ENCODE measurements at places on chromosomes 3 and 15.
A peak's percentile ranks its signal among the peaks of the same experiment; 100 is the strongest.

DNA sequence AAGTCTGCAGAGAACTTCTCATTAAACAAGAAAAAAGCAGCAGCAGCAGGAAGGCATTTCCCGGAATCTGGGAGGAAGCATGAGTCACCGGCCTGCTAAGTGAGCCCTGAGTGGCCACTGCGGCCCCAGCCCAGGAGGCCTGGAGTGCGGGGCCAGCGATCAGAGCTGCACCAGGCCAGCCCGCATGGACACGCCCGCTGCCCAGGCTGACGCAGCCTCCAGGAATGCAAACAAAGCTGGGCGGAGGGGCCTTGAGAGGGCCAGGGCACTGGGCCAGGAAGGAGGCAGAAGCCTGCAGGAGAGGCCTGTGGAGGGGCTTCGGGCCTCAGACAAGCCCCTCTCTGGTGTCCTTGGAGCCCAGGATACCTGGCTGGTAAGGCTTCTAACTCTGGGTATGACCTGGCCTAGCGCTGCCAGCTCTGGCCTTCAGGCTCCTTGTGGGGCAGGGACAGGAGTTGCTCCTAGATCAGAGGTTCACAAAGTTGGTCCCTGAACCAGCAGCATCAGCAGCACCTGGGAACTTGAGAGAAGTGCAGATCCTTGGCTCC, 101.2 kb downstream of the SMAD6 start:
- DNase-seq, result no peak

DNA sequence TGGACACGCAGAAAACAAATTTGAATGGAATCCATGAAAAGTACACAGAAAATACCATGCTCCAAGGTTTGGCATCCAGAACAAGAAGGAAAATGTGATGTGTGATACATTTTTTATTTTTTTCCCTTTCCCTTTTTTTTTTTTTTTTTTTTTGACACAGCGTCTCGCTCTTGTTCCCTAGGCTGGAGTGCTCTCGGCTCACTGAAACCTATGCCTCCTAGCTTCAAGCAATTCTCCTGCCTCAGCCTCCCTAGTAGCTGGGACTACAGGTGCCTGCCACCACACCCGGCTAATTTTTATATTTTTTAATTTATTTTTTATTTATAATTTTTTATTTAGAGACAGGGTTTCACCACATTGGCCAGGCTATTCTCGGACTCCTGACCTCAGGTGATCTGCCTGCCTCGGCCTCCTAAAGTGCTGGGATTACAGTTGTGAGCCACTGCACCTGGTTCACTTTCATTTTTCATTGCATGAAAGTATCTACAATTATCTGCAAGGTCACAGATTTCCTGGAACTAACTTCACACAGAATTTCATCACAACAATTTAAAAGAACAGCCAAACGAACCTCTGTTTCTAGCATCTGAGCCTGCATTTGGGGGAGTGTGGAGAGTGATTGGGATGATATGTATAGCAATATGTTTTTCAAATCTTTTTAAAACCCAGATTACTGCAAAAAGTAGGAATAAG, 8.3 kb downstream of the POU1F1 start:
- no peak for DNase-seq

DNA sequence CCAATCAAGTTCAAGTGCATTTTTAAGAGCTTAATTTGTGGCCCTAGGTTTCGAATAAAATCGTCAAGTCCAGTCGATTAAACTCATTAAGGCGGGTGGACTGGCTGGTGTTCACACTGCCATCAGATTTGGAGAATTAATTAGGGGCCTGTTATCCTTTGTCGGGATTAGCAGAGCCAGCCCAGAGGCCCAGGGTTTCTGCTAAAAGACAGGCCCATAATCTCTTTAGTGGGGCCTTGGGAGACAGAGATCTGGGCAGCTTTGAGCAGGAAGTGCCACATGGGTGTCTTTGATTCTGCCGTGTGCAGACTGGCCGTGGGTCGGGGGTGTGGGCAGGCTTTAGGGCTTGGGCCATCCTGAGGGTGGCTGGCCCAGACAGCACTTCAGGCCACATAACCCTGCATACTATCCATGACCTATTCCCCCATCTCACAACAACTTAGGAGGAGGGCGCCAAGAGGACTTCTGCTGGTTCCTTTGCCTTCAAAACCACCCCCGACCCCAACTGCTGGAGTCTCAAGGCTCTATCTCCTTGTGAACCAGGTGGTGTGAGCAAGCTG, 94.7 kb downstream of the PLXNA1 start:
- no peak for DNase-seq

GRCh38 chr3:160830796-160831195, 74.8 kb downstream of the PPM1L start:
- no peak for DNase-seq

DNA sequence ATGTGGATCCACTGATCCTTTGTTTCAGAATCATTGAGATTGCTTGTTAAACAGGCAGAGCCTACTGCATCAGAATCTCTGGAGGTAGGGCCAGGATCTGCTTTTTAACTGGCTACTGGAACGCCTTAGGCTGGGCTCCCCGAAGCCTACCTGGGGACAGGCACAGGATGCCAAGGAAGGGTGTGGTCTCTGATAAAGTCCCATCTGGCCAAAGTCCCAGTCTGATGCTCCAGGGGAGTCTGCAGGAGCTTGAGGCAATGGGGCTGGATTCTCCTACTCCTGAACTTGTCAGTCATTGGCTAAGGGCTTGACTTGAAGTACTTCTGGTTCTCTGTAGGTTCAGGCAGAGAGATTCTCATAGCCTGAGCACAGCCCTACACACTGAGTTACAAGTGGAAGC, 22.4 kb upstream of the CCK start:
- no peak for DNase-seq

GRCh38 chr15:89495638-89496145, 691 bp downstream of the RHCG start:
- DNase-seq, result no peak

DNA sequence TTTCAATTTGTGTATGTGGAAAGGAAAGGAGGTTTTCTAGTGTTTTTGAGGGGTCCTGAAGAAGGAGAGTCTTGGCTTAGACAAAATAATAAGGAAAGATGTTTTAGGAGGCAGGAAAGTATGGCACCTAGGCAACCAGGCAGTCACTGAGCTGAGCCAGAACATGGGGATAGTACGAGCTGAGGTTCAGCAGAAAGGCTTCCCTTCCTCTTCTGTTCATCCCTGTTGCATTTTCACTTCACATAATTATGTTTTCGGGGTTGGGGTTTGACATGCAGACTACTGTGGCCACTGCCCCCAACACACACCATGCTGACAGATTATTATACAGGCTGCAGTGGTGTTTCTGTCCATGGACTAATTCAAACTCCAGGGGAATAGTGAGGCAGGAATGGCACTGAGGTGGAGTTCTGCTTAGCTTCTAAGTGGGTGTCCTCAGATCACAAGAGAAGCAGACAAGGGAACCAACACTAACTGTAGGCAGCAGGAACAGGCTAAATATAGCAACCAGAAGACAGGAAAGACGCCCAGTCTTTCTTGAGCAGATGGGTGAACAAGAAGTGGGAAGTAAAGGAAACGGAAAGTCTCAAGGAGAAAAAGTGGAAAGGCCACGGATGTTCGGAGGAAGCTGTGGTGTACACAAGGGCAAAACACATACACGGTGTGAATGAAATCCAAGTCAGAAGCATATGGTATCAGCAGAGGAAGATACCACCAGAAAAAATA, 305.8 kb downstream of the PLCL2 start:
- DNase-seq, result no peak

DNA sequence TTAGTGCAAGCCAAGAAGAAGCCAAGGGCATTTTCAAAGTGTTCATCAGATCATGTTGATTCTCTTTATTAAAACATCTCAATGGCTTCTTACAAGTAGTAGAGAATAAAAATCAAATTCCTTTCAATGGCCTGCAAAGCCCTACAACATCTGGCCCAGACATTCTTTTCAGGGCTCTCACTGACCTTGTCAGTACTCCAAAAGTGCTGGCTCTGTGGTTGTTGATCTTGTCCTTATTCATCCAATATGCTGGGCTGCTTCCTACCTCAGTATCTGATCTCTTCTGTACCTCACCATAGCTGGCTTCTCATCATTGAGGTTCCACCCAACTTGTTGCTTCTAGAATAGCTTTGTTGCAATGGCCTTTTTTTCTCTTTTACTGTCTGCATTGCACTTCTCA, 74.0 kb upstream of the SAMMSON start:
- DNase-seq, result no peak

- peak; percentile 48 for DNase-seq
Measured at GRCh38 chr3:124834723-124835718, 52.1 kb downstream of the ITGB5 start.

GRCh38 chr15:50135031-50135551, 16.1 kb upstream of the ATP8B4 start:
- peak; percentile 17 for DNase-seq

DNA sequence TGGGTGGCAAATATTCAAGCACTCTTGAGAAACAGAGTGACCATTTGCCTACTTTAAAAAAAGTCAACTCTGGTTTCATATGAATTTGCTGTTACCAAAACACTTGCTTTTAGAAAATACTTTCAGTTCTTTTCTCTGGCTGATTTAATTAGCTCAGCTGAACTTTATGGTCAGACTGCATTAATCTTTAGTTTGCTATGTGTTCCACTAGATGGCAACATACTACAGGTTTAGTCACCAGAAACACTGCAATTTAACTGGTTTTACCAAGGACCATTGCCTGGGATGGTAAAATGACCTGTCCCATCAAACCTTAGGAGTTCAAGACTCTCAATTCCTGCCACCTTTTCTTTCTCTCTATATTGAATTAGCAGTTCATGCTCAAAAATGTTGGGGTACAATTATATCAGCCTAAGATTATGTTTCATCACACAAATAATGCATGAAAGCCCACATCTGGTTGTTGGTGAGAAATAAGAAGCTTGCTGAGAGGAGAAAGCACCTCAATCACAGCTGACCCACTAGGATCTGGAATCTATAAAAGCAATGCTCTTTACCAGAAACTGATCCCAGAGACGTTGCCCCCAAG, 14.2 kb downstream of the EIF4E3 start:
- DNase-seq, result peak; percentile 71

- DNase-seq, result no peak
Measured at GRCh38 chr15:95816591-95816990, 513.9 kb upstream of the NR2F2 start.

- no peak for DNase-seq
Measured at GRCh38 chr15:85709250-85709649, 85.5 kb downstream of the KLHL25 start.

- no peak for DNase-seq
Measured at GRCh38 chr3:123730829-123731228, 146.0 kb upstream of the HACD2 start.

GRCh38 chr3:123447749-123448517, 957 bp downstream of the ADCY5 start:
- peak; percentile 13 for DNase-seq

GRCh38 chr15:33149919-33150318, 44.6 kb downstream of the FMN1 start:
- no peak for DNase-seq

Measured in CD4-positive, alpha-beta T cell treated with Interleukin-2 at 100 ng/mL for 4 hours (primary cell).